Muscle of leg (tissue), 16 donors: ENCODE measurements at places on chromosomes 3 and 15. TPM values are rescaled to one million over a fixed set of nuclear protein-coding genes. Genes with fewer than 3 reads are reported as not detected.

- no peak overlapping the region for H3K27ac ChIP-seq
- no peaks in the 10 kb centered on the region for H3K4me1 ChIP-seq
- no peaks in the 10 kb centered on the region for H3K36me3 ChIP-seq
- peaks cover 5% of the 10 kb centered on the region for H3K27me3 ChIP-seq
- no peak overlapping the region for H3K4me3 ChIP-seq
- DNase-seq = peak; percentile 66
Observed at GRCh38 chr3:56197259-56197965, 270.9 kb downstream of the ERC2 start.

- no peak overlapping the region for H3K27ac ChIP-seq
- H3K4me1 ChIP-seq = no peaks in the 10 kb centered on the region
- no peak for DNase-seq
- H3K27me3 ChIP-seq = no peaks in the 10 kb centered on the region
- H3K4me3 ChIP-seq = no peak overlapping the region
Observed at GRCh38 chr15:63556246-63556645, 40.9 kb upstream of the FBXL22 start.

DNA sequence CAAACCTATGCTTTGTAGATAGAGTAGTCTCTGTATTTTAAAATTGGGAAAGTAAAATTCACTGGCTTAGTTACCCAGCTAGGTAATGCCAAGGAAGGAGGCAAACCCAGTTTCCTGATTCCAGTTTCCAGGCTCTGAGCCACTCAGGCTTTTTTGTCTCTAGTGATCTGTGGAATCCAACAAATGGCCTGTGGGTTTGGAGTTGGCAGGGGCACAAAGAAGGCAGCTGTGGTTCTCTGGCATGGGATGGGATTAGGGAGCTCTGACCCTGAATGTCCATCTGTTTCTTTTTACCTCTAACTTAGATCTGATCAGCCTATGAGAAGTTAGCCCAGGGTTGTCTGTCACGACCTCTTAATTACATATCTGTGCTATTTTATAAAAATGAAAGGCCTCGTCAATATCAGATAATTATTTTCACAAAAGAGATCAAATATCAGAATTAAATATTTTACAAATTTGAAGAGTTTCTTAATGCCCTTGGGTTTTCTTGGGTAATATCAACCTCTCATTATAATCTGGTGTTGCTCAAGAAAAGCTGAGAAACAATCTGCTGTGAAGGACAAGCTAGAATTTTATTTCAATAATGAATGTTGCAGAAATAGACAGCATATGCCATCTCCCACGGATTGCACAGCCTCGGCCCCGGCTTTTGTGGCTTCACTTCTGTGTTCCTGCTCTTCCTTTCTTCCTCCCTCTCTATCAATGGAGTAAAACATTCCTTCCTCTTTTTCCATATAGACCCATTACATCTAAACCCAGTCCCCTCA is 63.7 kb upstream of the DAZL start:
- DNase-seq = peak; percentile 56
- no peak overlapping the region for H3K27ac ChIP-seq
- no peaks in the 10 kb centered on the region for H3K36me3 ChIP-seq
- no peak overlapping the region for H3K4me3 ChIP-seq
- peaks cover 10% of the 10 kb centered on the region for H3K4me1 ChIP-seq

GRCh38 chr3:63578858-63579257 is 73.6 kb upstream of the SNTN start:
- no peak overlapping the region for H3K27ac ChIP-seq
- no peak for DNase-seq
- no peaks in the 10 kb centered on the region for H3K36me3 ChIP-seq
- no peak overlapping the region for H3K4me3 ChIP-seq
- no peaks in the 10 kb centered on the region for H3K27me3 ChIP-seq

DNA sequence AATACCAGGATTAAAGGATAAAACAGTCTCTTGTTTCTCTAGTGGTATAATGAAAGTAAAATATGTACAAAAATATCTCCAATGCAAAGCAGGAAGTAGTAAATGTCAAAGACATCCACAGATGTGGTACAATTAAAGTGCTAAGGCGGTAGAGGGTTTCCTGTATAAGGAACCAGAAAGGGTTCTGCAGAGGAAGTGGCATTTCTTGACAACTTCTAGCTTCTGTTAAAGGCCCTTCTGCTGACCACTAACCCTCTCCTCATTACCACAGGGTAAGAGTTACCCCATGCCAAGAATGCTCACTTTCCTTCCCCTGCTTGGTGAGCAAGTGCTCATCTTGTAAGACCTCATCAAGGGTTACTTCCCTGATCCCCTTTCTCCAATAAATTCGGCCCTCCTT is 883.6 kb upstream of the NR2F2 start:
- peak; percentile 18 for DNase-seq
- no peaks in the 10 kb centered on the region for H3K27me3 ChIP-seq
- no peaks in the 10 kb centered on the region for H3K36me3 ChIP-seq

GRCh38 chr3:2810723-2811122 is 299.5 kb downstream of the IL5RA start:
- no peak overlapping the region for H3K4me3 ChIP-seq
- H3K27ac ChIP-seq = no peak overlapping the region
- H3K36me3 ChIP-seq = no peaks in the 10 kb centered on the region
- peak; percentile 40 for DNase-seq

DNA sequence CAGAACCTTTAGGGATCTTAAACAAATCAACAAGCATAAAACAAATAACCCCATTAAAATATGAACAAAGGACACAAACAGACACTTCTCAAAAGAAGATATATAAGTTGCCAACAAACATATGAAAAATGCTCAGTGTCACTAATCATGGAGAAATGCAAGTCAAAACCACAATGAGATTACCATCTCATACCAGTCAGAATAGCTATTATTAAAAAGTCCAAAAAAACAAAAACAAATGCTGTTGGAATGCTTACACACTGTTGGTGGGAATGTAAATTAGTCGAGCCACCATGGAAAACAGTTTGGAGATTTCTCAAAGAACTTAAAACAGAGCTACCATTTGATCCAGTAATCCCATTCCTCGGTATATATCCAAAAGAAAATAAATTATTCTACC is 423.6 kb downstream of the OTOL1 start:
- DNase-seq = no peak
- no peaks in the 10 kb centered on the region for H3K36me3 ChIP-seq
- no peak overlapping the region for H3K4me3 ChIP-seq
- no peak overlapping the region for H3K27ac ChIP-seq
- H3K4me1 ChIP-seq = peaks cover 2% of the 10 kb centered on the region
- no peaks in the 10 kb centered on the region for H3K27me3 ChIP-seq

DNA sequence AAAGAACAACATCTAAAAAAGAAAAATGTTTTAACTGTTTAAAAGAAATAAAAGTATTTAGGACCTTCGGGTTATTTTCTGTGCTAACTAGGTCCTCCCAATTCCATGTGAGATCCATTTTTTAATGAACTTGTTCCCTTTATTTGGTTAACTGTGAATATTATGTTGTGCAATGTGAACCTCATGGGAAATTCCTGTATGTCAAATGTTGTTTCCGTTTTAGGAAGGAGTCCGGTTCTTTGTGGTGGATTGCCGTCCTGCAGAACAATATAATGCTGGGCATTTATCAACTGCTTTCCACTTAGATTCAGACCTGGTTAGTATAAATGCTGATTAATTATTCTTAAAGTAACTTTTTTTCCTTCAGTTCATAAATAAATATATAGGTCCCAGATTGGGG is 35.5 kb upstream of the NIT2 start:
- H3K27me3 ChIP-seq = no peaks in the 10 kb centered on the region
- H3K36me3 ChIP-seq = peaks cover 14% of the 10 kb centered on the region
- no peaks in the 10 kb centered on the region for H3K4me1 ChIP-seq
- no peak overlapping the region for H3K4me3 ChIP-seq
- DNase-seq = no peak

The TRAK1 gene
- 62.6 TPM for total RNA-seq

The GASK1A gene
- 14.6 TPM for total RNA-seq

The EIF5A2 gene
- 5.1 TPM for total RNA-seq

The BUB1B gene
- total RNA-seq = 11.8 TPM

The ANKRD63 gene
- total RNA-seq = 0.22 TPM

The ATP13A5 gene
- total RNA-seq = 0.09 TPM

The PLA2G4D gene
- not detected for total RNA-seq

The NUP210 gene
- total RNA-seq = 4.5 TPM
